ENCODE measurements at places on chromosomes 5 and 9.
A peak's percentile ranks its signal among the peaks of the same experiment; 100 is the strongest.

- DNase-seq = no peak
These were observed 421.5 kb upstream of the PTGER4 start for GRCh38 chr5:40258222-40258621.

DNA sequence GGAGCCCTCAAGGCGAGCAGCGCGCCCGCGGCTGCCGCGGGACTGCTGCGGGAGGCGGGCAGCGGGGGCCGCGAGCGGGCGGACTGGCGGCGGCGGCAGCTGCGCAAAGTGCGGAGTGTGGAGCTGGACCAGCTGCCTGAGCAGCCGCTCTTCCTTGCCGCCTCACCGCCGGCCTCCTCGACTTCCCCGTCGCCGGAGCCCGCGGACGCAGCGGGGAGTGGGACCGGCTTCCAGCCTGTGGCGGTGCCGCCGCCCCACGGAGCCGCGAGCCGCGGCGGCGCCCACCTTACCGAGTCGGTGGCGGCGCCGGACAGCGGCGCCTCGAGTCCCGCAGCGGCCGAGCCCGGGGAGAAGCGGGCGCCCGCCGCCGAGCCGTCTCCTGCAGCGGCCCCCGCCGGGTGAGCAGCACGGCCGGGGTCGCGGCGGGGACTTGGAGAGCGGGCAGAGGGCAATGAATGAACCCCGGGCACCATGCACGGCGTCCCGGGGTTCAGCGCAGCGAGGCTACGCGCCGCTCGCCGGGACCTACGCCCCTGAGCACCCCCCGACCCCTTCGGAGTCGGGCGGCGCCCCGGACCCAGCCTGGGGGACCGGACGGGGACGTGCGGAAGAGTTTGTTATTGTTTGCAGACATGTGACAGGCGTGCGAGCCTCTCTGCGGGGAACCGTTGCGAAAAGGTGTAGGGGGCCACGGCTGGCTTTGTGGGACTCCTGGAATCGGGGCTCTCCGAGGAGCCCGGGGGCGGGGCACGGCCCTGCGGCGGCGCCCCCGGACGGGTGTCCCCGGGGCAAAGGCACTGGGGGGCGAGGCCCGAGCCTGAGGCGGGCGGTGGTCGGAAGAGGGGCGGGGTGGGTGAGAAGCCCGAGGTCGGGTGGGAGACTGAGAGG, 553 bp downstream of the MAP3K1 start:
- peak; percentile 61 for DNase-seq

DNA sequence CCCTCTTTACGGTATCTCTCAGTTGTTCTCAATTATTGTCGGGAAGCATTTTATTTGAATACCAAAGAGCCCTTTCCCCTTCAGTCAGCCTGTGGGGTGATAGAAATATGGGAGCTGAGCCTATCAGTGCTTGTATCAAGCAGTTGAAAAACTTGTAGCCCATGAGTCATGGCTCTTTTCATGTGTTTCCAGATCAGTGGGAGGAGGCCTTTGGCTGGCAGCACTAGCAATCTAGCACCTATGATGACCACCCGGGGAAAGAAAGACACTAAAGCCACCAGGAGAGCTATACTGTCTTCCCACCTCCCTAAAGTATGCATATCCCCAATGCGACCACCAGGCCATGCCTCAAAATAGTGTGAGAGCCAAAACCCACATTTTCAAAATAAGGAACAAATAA, 696.9 kb upstream of the C9orf72 start:
- DNase-seq = no peak

DNA sequence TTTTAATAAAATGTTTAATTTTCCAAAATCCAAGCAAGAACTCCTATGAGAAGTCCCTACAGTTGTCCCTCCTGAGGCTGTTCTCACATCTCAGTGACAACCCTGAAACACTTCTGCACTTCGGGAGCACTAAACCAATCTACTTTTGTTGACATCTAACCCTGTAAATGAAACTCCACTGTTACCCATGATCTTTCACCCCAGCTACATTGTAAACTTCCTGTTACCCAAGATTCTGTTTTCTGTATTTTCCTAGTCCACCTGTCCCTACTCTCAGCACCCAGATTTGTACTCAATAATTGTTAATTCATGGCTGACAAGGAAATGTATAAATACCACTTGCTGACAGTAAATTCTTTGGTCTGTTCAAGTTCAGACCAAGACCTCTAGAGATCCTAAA, 153.7 kb downstream of the NR2F1-AS1 start:
- DNase-seq = no peak

GRCh38 chr9:90641884-90642487, 638 bp downstream of the DIRAS2 start:
- no peak for DNase-seq
